ENCODE measurements at places on chromosomes 7 and 10.

DNA sequence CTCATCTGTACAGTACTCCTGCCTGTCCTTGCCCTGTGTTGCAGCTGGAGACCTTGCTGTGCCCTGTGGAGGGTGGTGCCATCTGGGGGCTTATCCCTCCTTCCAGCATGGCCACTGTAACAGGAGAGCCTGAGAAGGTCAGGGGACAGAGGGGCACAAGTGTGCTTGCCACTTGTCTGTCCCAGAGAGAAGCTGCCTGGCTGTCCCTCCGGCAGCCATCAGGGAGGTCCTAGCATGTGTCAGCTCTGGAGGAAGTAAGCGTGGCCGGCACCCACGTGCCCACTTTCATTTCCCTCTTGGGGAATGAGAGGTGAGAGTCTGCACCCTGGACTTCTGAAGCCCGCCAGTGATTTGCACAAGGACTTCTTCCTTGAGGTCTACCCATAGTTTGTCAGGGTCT is 97.0 kb upstream of the PPIF start:
- DNase-seq, result no peak

GRCh38 chr10:87675396-87676376 is 16.0 kb downstream of the PAPSS2 start:
- no peak for DNase-seq

DNA sequence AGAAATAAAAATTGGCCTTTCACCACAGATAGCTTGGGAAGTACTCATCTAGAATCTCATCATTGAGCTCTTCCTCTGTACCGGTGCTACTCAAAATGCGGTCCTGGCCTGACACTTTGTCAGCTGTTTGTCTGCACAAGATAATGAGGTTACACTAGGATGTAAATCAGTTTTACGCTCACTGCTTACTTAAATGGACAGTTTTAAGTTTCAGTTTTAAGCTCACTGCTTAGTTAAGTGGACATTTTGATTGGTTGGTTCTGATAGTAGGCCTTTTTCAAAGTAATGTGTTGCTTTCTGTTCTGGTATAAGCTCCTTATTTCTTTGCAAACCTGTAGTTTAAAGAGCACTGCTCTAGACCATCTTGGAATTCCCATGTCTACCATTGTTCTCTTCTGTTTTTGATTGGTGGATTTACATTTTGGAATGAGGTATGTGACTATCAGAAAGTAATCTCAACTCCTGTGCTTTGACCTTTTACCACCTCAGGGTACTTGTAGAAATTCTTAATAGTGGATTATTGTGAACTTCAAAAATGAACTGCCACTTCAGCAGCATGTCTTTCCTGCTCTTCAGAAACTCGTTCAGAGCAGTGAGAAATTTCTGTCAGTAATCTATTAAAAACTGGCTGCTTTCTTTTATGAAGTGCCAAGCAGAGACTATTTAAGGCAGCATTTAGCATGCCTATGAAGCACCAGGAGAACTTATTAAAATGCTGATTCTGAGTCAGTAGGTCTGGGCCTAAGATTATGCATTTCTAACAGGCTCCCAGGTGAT is 55.0 kb downstream of the C1GALT1 start:
- DNase-seq, result no peak

DNA sequence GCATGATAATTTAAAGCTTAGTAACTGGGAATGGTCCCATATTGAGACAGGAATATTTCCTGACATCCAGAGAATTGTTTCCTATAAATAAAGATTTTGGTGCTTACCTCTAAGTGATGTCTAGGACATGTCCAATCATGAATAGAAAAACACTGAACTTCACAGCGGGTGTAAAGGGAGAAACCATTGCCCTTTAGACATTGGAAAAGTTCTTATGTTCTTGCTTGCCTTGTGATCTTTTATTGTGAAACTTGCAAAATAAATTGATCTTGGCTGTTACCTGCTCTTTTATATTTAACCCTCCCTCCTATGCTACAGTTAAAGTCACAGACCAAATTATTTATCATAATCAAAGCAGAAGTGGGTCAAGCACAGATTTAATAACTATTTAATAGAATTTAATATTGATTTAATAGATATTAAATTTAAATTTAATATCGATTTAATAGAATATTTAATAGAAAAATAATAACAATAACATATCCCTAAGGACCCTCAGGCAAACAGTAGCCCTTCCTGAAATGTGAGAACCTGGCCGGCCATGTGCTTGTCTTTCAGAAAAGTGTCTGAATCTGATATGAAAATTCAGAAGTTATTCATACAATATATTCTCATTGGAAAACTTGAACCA is 47.0 kb upstream of the AKR1C1 start:
- DNase-seq, result no peak

DNA sequence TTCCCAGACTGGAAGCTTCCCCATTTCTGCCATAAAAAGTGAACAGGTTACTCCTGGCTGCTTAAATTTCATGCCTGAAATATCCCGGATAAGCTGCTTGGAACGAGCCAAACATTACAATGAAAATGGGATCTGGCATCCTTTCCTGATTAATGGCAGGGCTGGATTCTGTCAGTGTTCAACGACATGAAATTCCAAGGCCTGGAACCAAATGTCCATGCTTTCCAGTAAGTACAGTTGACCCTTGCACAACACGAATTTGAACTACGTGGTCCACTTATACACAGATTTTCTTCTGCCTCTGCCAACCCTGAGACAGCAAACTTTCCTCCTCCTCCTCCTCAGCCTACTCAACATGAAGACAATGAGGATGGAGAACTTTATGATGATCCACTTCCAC is 65.4 kb downstream of the SGMS1 start:
- no peak for DNase-seq

DNA sequence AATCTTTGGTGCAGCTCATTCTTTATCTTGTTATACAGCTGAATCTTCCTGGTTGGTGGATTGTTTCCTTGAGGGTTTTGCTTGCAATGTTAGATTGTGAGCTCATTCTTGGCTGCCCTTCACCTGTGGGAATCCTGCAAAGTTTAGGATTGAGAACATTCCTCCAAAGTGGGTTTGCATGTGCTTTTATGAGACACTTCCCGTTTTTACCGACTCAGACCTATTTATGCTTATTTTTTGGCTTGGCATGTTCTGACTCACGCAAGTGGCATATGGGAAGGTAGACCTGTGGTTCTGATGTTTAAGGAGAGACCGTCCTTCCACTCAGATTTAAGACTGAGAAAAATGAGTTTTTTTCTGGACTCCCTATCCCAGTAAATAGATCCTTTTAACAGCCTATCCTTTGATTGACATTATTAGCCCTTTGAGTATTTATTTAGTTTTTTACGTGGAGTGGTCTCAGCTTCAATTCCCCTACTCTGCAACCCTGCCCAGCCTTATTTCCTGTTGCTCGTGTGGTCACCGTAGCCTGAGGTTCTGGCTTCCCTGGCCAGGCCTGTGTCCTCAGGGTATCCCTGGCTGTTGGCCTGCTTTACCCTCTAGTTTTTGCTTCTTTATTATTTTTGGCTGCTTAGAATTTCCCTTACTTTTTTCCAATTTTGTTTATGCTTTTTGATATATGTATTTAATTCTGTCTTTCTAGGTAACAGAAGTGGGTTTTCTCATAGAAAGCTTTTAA is 13.4 kb upstream of the PRF1 start:
- peak; percentile 42 for DNase-seq

- no peak for DNase-seq
Observed at GRCh38 chr7:75738604-75738974, at the start of gene HIP1. Gene HIP1 (minus strand): TSS chr7:75738941. CDS start chr7:75738920, 21 bp downstream.

- no peak for DNase-seq
Observed at GRCh38 chr10:58265249-58265648, 2.4 kb downstream of the IPMK start.

DNA sequence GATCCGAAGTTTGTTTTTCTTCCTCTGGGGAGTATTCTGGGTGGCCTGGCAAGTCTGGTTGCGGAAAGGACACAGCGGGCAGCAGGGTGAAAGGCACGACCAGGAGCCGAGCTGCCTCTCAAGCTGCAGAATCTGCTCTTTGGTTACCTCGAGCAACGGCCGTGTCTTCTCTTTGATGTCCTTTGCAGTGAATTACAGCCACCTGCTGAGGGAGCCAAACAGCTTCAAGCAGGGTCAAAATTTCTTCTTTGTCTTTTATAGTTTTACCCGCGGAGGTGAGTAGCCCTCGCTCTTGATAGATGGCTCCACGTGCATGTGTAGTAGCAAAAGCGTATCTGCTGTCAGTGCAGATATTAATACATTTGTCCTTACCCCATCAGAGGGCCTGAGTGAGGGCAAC is 177.3 kb upstream of the MBL2 start:
- DNase-seq, result no peak
